Astrocyte of the hippocampus (primary cell): ENCODE measurements at places on chromosomes 5 and 9.
A peak's percentile ranks its signal among the peaks of the same experiment; 100 is the strongest.

GRCh38 chr5:143314659-143315058 is 88.8 kb downstream of the NR3C1 start:
- peak; percentile 71 for DNase-seq

DNA sequence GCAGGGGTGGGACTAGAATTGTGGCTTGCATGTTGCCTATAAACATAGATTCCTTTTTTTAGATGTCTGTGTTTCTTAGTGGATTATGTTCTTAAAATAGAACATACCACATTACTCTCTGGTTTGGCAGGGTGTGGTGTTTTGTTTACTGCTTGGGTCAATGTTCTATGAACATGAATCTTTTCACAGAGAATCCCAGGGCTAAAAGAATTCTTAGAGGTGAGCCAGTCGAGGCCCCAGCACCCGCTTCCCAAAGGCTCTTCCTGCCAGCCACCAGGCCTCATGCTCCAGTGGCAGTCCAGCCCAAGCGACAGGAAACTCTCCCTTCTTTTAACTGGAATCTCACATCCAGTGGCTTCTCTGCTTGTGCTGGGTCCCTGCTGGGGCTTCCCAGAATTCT is 126.6 kb downstream of the C9orf152 start:
- peak; percentile 69 for DNase-seq

DNA sequence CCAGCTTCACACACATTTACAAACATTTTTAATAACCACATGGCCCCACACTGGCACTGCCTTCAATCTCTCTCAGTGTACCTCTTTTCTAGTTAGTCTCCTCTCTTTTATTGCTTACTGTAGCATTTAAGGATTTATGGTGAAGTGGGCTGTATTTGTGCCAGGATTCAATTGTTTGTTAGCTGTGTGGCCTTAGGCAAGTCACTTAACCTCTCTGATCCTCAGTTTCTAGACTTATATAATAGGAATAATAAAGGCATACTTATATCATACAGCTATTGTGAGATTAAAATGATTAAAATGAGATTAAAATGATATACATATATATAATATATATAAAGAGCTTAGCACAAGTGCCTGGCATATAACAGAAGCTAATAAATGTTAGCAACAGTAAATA is 6.4 kb downstream of the SH3RF2 start:
- no peak for DNase-seq

DNA sequence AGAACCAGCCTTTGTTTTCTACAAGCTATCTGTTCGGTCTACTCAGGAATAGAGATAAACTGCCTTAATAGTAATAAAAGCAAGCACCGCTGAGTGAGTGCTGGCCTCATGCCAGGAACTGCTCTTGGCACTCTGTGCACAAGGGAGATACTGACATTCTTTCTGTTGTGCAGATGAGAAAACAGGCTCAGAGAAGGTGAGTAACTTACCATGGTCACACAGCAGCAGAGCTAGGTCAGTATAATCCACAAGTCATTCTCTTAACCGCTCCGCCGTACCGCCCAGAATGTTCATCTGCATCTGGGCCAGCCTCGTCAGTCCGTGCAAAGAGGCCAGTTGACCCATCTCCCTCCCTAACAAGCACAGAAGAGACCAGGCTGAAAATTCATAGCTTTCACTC is 27.4 kb downstream of the QRFP start:
- DNase-seq, result peak; percentile 64

DNA sequence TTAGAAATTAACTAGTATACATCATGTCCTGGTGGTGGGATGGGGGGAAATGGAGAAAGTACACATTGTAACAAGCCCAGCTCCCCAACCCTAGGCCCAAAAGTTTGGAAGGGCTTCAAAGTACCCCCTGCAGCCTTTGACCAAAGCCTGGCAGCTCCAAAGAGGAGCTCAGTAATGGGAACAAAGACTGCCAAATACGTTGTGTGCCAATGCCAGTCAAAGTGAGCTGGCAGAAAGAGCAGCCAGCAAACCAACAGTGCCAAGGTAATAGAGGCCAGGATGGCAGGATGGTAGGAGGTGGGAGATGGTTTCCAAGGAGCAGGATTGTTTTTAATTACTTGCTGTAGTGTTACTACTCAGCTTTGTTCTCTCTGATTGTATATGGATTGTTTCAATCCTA is 248.3 kb downstream of the COX7C start:
- DNase-seq, result peak; percentile 15

GRCh38 chr5:72499730-72500129 is 7.5 kb downstream of the ZNF366 start:
- no peak for DNase-seq

DNA sequence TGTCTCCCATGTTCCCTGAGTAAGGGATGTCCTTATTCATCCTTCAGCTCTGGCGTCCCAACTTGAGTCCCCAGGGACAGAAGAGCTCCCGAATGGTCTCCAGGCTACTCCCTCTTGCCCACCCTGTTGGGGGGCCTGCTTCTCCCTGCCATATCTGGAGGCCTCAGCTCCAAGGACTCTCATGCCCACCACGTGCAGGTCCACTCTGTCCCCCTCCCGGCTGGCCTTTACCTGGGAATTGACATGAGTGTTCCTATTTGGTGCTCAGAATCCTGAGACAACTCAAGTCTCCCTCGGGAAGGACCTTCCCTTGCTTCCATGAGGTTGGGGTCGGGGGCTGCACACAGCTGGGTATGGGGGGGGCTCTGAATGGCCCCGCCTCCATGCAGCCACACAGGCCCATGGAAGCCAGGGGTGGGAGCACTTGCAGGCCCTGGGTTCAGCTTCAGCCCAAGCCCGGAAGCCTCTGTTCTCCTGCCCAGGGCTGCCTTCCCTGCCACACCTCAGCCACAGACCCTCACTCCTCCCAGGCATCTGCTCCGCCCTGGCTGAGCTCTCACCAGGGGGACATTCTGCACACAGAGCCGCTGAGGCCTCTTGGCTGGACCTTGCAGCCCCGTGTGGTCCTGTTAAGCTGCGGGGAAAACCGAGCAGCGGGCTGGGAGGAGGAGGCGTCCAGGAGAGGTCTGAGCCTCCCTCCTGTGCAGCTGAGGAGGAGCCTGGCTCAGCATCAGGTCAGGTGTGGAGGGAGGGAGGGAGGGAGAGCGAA is 121.9 kb downstream of the PHF2 start:
- no peak for DNase-seq

DNA sequence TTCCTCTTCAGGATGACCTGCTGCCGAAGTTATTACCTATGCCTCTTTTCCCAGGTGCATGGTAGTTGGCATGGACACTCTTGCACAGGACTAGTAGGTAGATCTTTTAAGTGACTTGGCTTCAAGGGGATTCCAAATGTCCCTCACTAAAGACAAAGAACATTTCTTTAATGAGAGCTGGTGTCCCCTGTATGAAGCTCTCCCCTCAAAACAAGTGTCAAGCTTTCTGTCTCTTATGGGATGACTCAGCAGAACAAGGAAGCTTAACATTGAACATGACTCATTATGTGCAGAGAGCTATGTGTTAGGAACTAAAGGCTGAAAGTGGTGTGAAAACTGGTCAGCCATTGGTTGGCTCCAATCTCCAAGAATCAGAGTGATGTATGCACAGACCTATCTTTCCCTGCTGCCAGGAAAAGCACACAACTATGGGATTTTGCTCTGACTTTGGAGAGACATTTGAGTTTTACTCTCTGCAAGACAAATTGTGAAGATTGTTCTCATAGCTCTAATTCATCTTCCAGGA is 120.5 kb downstream of the PRDM6 start:
- DNase-seq, result peak; percentile 77

GRCh38 chr5:170737591-170737990 is 45.9 kb upstream of the GABRP start:
- DNase-seq, result no peak

DNA sequence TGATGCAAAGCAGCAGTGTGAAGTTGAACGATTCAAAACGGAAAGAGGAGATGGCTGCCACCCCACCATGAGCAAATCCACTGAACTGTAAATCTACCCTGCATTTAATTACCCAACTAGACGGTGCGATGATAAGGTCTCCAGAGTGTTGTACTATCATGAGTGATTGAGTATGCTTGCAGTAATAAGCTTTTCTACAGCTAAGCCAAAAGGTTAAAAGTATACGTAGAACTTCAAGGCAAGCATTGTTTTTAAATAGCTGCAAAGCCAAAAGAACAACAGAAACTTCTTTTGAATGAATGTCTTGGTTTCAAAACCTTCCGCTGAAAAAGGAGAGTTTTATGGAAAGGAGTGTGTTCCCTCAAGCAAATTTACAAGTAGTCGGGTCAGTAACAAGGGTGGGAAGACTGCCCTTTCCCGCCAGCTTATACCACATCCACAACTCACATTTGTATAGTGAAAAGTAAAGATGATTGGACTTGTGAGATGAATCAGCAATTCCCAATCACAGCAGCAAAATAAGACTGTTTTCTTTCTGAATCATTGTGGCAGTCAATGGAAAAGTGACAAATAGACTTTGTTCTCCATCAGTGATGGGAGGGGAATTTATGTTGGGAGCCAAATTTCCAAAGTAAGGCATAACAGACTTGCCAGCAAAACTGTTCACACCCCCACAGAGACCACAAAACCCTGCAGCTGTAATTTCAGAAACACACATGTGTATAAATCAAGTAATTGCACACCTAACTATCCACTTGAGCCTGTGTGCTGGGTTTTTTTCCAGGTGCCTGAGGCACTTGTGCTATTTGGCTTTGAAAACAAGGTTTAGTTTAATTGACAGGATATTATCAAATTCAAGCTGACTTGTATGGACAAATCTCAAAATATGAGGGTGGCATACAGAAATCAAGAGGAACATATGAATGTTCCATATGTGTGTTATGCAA is 407.7 kb upstream of the GRAMD2B start:
- peak; percentile 84 for DNase-seq

DNA sequence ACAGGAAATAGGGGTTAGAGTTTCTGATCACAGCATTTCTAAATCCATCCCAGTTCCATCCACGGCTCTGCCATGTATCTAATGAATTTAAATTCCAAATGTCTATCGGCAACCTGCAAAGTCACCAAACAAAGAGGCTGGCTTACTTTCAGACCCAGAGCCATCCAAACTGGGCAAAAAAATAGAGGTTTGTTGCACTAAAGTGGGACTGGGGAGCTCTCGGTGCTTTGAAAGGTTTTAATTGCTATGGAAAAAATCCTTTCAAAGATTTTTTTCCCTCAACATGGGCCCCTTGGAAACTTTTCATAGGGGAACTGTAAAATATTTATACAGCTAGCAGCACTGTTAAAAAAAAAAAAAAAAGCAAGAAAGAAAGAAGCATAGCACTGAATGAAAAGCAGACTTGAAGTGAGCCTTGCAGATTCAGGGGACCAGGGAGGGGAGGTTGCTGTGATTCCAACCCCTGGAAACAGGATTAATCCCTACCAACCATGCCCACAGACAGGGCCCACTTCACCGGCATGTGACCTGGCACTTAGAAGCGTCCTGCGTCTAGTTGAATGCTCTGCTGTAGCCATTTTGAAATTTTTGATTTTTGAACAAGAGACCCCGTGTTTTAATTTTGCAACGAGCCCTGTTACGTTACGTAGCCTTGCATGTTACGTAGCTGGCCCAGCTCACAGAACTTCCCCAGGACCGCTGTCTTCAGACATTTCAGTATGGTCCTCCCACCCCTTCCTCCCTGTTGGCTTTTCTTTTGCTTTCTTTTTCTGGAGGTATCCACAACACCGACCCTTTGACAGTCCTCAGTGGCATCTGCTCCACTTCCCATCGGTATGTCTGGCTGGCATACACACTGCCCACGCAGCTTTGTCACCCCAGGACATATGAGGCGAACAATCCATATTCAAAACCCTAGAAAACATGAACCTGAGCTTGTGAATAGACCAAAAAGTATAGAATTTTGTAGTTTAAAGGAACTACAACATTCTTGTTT is 105.3 kb upstream of the NFIB start:
- DNase-seq, result no peak

DNA sequence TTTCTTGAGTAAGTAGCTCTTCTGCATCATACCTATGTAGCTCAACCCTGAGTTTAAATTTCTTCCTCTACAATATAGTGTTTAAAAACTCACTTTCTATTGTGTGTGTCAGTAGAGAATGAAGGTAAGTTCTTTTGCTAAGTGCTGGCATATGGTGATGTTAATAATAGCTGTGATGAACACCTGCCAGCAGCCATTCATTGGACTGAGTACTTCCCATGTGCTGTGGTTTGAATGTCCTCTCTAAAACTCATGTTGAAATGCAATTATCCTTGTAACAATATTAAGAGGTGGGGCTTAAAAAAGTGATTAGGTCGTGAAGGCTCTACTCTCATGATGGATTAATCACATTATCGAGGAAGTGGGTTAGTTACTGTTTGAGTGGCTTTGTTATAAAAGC is 645.2 kb upstream of the RGMB start:
- DNase-seq, result no peak

- no peak for DNase-seq
Measured at GRCh38 chr5:92147798-92148197, 764.7 kb upstream of the ARRDC3 start.

DNA sequence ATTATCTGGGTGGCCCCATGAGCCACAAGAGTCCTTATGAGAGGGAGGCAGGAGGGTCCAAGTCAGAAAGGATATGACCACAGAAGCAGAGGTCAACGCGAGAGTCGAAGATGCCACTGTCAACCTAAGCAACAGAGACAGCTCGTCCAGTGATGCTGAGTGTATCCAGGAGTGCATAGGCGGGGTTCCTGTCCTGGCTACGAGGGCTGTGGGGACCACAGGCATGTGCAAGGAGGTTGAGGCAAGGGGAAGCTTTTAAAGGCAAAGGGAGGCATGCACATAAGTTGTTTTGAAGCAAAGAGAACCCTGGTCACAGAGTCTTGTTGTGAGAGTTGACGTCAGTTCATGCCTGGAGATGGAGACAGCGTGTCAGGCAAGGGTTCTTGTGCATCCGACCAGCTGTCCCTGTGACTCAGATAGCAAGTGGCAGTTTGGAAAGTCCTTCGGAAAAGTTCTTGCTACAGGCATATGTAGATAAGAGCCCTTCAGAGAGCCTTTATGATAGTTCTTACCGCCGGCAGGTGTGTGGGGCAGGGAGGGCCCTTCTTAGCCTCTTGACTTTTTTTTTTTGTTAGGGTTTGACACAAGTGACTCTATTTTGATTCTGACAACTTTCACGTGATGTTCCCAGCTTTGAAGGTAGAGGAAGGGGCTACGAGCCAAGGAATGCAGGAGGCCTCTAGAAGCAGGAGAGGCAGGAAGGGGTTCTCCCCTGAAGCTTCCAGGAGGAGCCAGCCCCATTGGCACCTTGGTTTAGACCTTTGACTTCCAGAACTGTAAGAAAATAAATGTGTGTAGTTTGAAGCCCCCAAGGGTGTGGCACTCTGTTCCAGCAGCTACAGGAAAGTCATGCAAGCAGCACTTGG is 66.0 kb upstream of the FCN1 start:
- no peak for DNase-seq
